Small intestine (tissue), 16 donors: ENCODE measurements at places on chromosomes 3 and 15. TPM values are rescaled to one million over a fixed set of nuclear protein-coding genes. Genes with fewer than 3 reads are reported as not detected.

GRCh38 chr15:63600001-63600615 lies 2.9 kb downstream of the FBXL22 start:
- peak; percentile 49 for DNase-seq

- no peak for DNase-seq
Measured at GRCh38 chr15:62737551-62737950, 305.0 kb upstream of the TPM1 start.

CHRM5 gene
- polyA plus RNA-seq: not detected

DNA sequence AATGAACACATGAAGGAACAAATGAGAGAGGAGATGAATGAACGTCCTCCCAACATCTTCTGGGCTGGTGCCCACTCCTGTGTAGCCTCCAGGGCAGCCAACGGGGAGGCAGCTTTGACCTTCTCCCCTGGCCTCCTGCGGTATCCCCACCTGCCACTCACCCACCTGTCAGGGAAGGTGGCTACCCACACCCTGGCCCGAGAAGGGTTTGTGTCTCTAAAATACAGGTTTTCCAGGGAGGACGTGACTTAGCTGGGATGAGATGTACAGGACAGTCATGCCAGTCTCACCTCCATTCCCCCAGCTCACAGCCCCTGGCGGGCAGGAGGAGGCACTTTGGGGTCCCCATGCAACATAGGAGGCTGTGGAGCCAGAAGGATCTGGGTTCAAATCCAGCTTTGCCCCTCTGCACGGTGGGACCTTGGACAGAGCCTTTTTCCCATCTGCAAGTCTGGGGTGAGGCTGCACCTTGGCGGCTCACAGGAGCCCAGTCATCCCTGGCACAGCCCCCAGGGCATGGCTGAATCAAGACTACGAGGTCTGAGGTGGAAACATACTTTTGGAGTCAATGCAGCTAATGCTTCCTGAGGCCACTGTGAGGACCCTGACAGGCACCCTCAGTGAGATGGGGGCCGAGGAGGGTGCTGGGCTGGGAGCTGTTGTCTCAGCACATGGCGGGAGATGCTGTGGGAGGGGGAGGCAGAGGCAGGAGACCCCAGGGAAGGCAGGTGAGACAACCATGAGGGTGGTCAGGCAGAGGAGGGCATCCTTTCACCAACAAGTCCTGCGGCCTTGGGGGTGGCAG lies 11.1 kb upstream of the PLXND1 start:
- no peak for DNase-seq

ARHGEF26 gene
- 8.5 TPM for polyA plus RNA-seq

DNA sequence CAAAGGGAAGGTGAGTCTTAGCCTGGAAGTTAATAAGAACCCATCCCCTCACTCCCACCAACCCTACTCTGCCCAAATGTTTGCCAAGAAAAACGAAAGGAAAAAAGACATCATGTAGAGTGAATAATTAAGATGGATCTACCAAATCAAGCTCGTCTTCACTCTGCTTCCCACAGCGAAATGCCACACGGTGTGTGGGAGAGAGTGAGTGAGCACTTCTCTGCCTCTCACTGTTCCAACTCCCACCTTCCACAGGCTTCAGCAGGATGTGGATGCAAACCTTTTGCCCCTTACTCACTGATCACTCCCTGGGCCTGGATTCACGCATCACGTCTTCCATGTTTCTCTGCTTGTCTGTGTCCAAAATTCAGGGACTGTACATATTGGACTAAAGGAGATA lies 85.4 kb downstream of the WDR76 start:
- DNase-seq: no peak

DNA sequence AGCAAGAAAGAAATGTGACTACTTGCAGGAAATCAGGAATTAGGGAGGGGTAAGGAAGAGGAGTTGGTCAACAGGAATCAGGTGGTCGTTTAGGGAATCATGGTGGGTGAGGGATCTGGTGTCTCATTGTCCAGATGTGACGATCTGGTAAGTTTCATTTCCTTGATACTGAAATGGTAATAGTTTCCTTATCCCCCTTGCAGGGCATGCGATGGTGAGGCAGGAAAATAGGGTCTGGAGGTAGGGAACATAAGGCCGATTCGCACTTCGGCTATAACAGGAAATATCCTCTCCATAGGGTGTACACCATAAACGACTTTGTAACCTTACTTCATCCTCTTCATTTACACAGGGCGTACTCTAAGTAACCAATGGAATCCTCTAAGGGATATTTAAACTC lies 574 bp upstream of the LRRC34 start:
- no peak for DNase-seq

- peak; percentile 74 for DNase-seq
Measured at GRCh38 chr15:70100474-70101341, 3.0 kb upstream of the TLE3 start.

DNA sequence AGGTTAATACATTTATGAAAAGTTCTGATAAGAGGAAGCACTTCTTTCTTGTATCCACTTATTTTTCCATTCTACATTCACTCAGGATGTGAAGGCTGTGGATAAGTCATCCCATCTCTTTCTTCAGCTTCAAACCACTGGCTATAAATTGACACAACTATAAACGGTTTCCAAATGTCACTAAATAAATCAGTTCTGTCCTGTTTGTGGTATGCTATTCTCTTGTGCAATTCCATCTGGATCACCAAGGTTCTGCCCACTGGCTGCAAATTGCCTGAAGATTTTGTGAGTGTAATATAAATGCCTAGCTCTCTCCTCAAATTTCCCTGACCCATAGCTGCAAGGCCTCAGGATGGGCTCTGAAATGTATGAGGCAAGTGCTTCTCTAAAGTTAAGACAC lies 7.1 kb upstream of the LMOD3 start:
- DNase-seq: no peak

GRCh38 chr3:150286390-150287147 lies 121.5 kb upstream of the TSC22D2 start:
- DNase-seq: peak; percentile 72

- no peak for DNase-seq
Measured at GRCh38 chr15:86247249-86247955, 167.7 kb downstream of the AGBL1 start.

- DNase-seq: peak; percentile 73
Measured at GRCh38 chr3:196684548-196685407, 27.3 kb downstream of the CEP19 start.

LRRIQ4 gene
- not detected for polyA plus RNA-seq

- no peak for DNase-seq
Measured at GRCh38 chr3:124997303-124998246, 58.2 kb downstream of the HEG1 start.

DNA sequence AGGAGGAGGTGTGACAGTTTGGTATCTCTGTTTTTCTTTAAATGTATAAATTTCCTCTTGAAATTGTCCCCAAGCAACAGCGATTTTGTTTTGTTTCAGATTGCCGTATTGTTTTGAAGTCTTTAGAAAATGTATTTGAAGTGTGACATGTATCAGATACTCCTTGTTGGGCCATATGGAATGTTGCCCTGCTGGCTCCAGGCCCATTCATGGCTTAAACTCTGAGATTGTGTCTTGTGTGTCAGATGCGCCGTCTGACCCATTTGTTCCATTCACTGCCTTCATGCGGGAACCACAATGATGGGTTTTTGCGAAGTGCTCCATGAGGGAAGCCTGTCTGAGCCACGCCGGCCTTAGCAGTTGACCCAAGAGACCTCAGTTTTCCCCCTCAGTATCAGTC lies 75.2 kb upstream of the ADAMTSL3 start:
- no peak for DNase-seq

GRCh38 chr3:76724706-76725105 lies 315.2 kb upstream of the ROBO2 start:
- peak; percentile 0 for DNase-seq

DNA sequence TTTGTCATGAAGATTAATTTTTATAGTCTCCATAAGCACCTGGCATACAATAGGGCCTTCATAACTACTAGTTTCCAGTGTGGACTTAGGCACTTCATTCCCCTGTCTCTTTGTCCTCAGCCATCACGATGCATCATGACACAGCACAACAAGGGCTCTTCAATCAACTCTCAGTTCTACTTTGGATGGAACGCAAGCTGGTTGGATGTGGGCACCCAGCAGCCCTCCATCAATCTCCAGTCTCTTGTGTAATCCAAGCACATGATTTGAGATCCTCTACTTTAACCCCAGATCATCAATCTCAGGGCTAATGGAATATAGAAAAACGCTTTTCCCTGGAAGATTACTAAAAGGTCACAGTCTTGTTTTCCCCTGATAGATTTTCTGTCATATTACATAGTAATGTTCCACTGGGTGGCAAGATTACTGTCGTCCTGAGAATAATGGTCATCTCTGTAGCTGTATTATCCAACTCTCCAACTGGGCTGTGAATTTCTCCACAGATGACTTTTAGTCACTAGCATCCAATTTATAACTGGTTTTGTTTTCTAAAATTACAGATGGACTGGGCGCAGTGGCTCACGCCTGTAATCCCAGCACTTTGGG lies 22.9 kb upstream of the CHRNA7 start:
- no peak for DNase-seq

RHOV gene
- polyA plus RNA-seq: 1.3 TPM

DNA sequence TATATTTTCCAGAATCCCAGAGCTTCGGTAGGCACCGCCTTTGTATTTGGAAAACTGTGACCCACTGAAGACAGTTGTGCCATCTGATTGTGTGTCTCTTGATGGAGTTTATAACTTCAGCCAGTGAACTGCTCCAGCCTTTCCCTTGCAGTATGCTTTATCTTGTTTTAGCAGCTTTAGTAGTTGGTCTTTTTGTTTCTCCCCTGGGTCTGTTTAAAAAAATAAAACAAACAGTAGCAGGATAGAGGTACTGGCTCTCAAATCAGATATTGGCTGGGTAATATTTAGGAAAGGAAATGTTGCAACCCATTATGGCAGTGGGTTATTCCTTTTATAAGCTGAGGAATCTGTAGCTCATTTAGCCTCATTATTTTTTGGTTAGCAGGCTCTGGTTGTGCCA lies 151.5 kb upstream of the BFSP2 start:
- DNase-seq: no peak

DNA sequence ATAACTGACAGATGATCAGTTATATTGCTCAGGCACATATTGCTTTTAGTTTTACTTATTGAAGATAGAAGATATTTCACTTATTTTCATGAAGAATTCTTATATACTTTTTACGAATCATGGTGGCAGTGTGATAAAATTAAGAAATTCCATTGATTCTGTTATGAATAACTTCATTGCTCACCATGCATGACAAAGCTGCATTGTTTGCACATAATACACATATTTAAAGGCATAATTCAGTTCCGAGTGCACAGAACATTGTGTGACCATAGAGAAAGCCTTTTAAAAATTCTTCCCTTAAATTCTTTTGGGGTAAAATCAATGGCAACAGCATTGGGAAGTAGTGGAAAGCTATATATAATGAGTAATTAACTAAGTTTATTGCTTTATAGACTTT lies 82.5 kb upstream of the NAALADL2 start:
- DNase-seq: no peak

DNA sequence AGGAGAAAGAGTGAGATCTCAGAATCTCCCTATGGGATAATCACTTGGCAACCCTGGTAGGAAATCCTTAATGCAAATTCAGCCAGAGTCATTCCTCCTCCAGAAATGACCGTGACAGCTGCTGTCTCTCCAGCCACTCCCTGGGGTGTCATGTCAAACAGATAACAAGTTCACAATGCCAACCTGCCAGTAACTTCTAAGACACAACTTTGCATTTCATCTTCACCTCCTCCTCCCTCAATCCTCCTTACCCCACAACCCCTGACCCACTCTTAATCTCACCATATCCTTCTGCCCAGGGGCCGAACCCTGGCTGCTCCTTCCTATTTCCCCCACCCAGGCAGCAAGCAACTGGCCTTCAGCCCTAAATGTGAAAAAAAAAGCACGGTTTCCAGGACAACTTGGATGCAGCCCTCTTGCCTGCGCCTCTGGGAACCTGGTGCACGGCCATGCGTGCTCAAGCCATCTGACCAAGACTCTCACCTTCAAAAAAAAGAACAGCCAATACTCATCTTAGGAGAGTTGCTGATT lies 166.0 kb downstream of the NTRK3 start:
- DNase-seq: no peak

HACD2 gene
- 24.3 TPM for polyA plus RNA-seq

DNA sequence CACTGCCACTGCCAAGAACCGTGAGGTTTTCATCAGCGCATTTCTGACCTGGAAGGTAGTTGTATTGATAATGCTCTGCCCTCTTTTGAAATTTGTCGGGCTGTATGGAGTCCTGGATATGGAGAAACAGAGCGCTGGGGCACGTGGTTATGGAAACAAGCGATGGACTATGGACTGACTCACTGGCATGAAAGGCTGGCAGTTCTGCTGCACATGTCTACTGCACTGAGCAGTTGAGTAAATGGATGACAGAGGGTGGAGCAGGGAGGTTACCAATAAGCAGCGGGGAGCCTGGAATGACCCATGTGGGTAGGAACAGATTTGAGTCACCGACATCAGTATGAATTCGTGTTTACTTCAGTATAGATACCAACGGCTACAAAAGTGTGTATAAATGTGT lies 429.5 kb downstream of the OCA2 start:
- no peak for DNase-seq

GRCh38 chr3:47342812-47343211 lies 38.0 kb upstream of the PTPN23 start:
- no peak for DNase-seq

- no peak for DNase-seq
Measured at GRCh38 chr3:165256554-165257065, 60.4 kb upstream of the SLITRK3 start.

DNA sequence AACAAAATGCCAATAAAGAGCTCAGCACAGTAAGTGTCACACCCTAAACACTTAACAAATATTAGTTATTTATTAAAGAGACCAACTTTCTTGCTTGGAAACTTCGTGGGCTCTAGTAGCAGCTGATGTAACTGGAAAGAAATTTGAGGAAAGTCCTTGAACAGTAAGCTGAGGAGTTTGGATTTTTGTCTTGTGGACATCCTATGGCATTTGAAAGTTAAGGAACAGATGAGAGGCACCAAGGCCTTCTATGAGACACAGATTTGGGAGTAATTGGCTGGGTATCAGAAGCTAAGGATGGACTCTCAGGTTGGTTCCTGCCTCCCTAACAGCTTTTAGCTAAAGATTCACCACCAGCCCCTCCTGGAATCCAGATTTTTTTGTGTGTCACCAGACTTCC lies 59.7 kb upstream of the FILIP1L start:
- no peak for DNase-seq

GRCh38 chr3:81406318-81406717 lies 355.1 kb downstream of the GBE1 start:
- DNase-seq: no peak
